ENCODE measurements at places on chromosomes 6 and 20.
A peak's percentile ranks its signal among the peaks of the same experiment; 100 is the strongest.

GRCh38 chr6:55040102-55040848 lies 134.0 kb upstream of the HCRTR2 start:
- DNase-seq = no peak
- H3K36me3 ChIP-seq = no peaks in the 10 kb centered on the region
- H3K27ac ChIP-seq = no peak overlapping the region
- H3K4me3 ChIP-seq = no peak overlapping the region
- H3K4me1 ChIP-seq = no peaks in the 10 kb centered on the region

DNA sequence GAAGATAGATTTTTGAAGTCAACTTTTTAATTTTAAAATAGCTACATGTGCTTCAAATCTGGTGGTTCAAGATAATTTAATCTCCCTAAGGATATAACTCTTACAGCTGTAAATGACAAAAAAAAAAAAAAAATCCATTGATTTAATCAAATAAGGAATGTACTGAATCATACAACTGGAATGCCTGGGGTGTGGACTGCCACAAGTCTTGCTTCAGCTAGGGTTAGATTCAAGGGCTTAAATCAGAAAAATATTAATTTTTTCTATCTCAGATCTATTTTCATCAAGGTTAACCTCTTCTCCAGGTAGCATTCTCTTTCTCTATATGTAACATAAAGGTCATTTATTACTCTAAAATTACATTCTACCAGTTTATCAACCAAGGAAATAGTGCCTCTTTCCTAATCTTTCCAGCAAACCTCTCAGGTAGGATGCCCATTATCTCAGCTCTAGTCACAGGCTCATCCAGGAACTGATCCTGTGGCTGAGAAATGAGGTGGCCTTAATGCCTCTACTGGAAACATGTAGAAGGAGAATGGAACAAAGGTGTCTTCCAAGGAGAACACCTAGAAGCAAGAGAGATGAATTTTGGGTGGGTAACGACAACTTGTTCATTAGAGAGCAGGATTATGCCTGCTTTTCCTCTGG lies 466.9 kb downstream of the CBLN4 start:
- H3K27ac ChIP-seq = no peak overlapping the region
- no peak overlapping the region for H3K4me3 ChIP-seq
- no peaks in the 10 kb centered on the region for H3K27me3 ChIP-seq

GRCh38 chr20:63264519-63264918 lies 8.1 kb upstream of the ARFGAP1 start:
- H3K36me3 ChIP-seq = no peaks in the 10 kb centered on the region
- H3K27me3 ChIP-seq = no peaks in the 10 kb centered on the region
- DNase-seq = no peak
- no peak overlapping the region for H3K27ac ChIP-seq
- H3K4me1 ChIP-seq = peaks cover 15% of the 10 kb centered on the region
- peak overlapping the region; percentile 38 for H3K4me3 ChIP-seq

GRCh38 chr20:58574469-58574868 lies 59.3 kb upstream of the APCDD1L start:
- H3K4me1 ChIP-seq = no peaks in the 10 kb centered on the region
- peaks cover 8% of the 10 kb centered on the region for H3K27me3 ChIP-seq
- DNase-seq = no peak
- no peak overlapping the region for H3K4me3 ChIP-seq
- H3K27ac ChIP-seq = no peak overlapping the region
- no peaks in the 10 kb centered on the region for H3K36me3 ChIP-seq

DNA sequence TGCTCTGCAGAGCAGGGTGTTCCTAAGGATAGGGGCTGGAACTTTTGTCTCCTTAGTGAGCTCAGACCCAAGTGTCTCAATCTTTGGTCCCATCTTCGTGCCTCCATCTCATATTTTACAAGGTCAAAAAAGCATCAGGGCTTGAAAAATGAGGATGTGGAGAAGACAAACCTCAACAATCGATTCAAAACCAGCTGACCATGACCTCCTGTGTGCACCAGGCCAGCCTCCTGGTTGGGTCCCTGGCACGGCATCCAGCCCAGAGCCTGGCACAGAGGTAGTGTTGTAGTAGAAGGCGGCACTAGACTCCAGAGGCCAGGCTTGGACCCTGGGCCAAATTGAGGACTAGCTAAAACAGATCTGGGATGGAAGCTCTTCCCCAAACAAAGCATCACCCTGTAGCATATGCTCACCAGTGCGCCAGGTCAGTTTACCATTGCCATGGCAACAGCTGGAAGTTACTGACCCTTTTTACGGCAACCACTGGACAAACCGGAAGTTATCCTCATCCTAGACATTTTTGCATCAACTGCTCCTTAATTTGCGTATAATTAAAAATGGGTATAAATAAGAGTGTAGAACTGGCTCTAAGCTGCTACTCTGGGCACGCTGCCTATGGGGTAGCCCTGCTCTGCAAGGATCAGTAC lies 69.3 kb upstream of the BLCAP start:
- H3K27me3 ChIP-seq = peaks cover 4% of the 10 kb centered on the region
- no peak for DNase-seq

- DNase-seq = no peak
- H3K27me3 ChIP-seq = no peaks in the 10 kb centered on the region
- H3K4me1 ChIP-seq = no peaks in the 10 kb centered on the region
- no peaks in the 10 kb centered on the region for H3K36me3 ChIP-seq
Measured at GRCh38 chr20:20188647-20189046, 136.3 kb downstream of the CFAP61 start.

GRCh38 chr20:63117151-63117550 lies 98.8 kb downstream of the YTHDF1 start:
- H3K4me1 ChIP-seq = peaks cover 25% of the 10 kb centered on the region
- no peaks in the 10 kb centered on the region for H3K36me3 ChIP-seq
- peaks cover 19% of the 10 kb centered on the region for H3K27me3 ChIP-seq
- H3K27ac ChIP-seq = no peak overlapping the region

DNA sequence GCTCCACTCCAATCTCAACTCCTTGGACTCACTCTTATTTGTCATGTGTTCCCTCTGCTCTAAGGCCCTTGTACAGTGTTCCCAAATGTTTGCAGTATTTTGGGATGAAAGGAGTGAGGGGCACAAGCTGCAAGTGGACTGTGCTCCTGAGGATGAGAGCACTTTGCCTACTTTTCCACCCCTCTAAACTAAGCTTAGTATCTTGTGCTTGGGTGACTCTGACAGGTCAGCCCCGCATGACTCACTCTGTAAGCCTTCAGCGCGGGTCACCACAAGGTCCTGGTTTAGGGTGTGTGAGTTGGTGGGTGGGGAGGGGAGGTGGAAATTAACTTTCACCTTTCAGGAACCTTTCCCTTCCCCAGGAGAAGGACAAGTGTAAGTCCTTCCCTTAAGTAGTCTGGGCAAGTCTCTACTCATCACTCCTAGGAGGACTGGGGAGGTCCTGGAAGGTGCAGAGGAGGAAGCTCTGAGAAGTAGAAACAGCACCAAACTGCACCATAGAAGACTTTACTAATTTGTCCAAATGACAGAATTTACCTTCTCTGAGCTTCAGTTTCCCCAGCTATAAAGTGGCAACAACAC lies 68.8 kb upstream of the EPB41L1 start:
- H3K36me3 ChIP-seq = peaks cover 10% of the 10 kb centered on the region
- H3K4me1 ChIP-seq = no peaks in the 10 kb centered on the region
- H3K4me3 ChIP-seq = no peak overlapping the region
- no peak overlapping the region for H3K27ac ChIP-seq
- H3K27me3 ChIP-seq = peaks cover 2% of the 10 kb centered on the region

DNA sequence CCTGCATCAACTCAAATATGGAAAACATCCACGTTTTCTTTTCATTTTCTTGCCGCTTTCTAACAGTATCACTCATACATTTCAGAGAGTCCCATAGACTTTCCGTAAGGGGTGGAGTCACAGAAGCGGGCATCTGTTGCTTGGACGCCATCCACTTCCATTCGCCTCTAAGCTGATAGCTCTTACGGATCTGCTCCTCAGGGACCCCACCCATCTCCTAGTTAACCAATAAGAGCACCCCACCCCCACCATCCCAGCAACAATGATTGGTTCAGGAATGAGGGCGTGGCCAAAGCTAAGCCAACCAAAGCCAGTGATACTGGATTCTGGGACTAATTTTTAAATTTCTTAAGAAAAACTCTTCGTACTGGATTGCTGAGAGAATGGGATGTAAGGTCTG lies 42.4 kb downstream of the SLC2A10 start:
- peak overlapping the region; percentile 11 for H3K27ac ChIP-seq
- H3K27me3 ChIP-seq = peaks cover 2% of the 10 kb centered on the region
- H3K4me1 ChIP-seq = peaks cover 18% of the 10 kb centered on the region
- no peak for DNase-seq
- no peaks in the 10 kb centered on the region for H3K36me3 ChIP-seq
- no peak overlapping the region for H3K4me3 ChIP-seq

GRCh38 chr6:158653577-158654354 lies 3.9 kb downstream of the SYTL3 start:
- no peaks in the 10 kb centered on the region for H3K27me3 ChIP-seq
- H3K4me1 ChIP-seq = peaks cover 10% of the 10 kb centered on the region
- no peak for DNase-seq
- no peak overlapping the region for H3K27ac ChIP-seq
- no peaks in the 10 kb centered on the region for H3K36me3 ChIP-seq

GRCh38 chr6:743320-744096 lies 50.6 kb upstream of the EXOC2 start:
- no peaks in the 10 kb centered on the region for H3K36me3 ChIP-seq
- H3K4me1 ChIP-seq = no peaks in the 10 kb centered on the region
- no peaks in the 10 kb centered on the region for H3K27me3 ChIP-seq
- no peak overlapping the region for H3K27ac ChIP-seq
- no peak overlapping the region for H3K4me3 ChIP-seq

- no peak overlapping the region for H3K4me3 ChIP-seq
- H3K36me3 ChIP-seq = no peaks in the 10 kb centered on the region
- DNase-seq = no peak
- no peak overlapping the region for H3K27ac ChIP-seq
- H3K4me1 ChIP-seq = peaks cover 24% of the 10 kb centered on the region
- peaks cover 2% of the 10 kb centered on the region for H3K27me3 ChIP-seq
Measured at GRCh38 chr6:125526007-125526720, 223.3 kb upstream of the HEY2 start.

GRCh38 chr6:106048336-106048735 lies 37.8 kb upstream of the PRDM1 start:
- H3K36me3 ChIP-seq = no peaks in the 10 kb centered on the region
- H3K4me1 ChIP-seq = no peaks in the 10 kb centered on the region
- no peak overlapping the region for H3K4me3 ChIP-seq
- no peak overlapping the region for H3K27ac ChIP-seq
- DNase-seq = no peak

GRCh38 chr6:99349171-99350141 lies at the start of gene FAXC:
Gene FAXC, minus strand, starts transcription at chr6:99349674. Its CDS starts 302 bp downstream, at chr6:99349372.
- peaks cover 5% of the 10 kb centered on the region for H3K27me3 ChIP-seq
- H3K4me1 ChIP-seq = peaks cover 9% of the 10 kb centered on the region
- no peaks in the 10 kb centered on the region for H3K36me3 ChIP-seq
- H3K4me3 ChIP-seq = peak within 1 kb of the TSS; percentile 92
- peak; percentile 73 for DNase-seq

GRCh38 chr20:61744691-61745396 lies 320.8 kb downstream of the TAF4 start:
- peaks cover 4% of the 10 kb centered on the region for H3K4me1 ChIP-seq
- no peak for DNase-seq
- H3K27me3 ChIP-seq = peaks cover 9% of the 10 kb centered on the region
- H3K36me3 ChIP-seq = peaks cover 23% of the 10 kb centered on the region
- no peak overlapping the region for H3K27ac ChIP-seq

- no peaks in the 10 kb centered on the region for H3K36me3 ChIP-seq
- no peaks in the 10 kb centered on the region for H3K27me3 ChIP-seq
- no peak for DNase-seq
Measured at GRCh38 chr6:69985180-69985579, 118.8 kb downstream of the COL19A1 start.

DNA sequence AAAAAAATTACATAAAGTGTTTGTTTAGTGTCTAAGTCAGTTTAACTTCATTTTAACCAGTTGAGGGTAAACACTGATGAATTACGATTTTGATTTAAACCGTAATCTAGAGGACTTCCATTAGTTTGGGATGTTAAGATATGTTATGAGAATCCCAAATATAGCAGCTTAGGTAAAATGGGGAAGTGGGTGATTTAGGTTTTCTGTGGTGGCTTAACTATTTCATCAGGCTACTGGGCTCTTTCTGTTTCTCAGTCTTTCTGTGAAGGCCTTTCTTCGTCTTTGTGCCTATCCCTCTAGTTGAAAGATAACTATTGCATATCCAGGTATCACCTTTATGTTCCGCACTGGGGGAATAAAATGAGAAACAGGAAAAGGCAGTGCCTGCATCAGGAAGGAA lies 27.9 kb downstream of the CENPW start:
- no peaks in the 10 kb centered on the region for H3K36me3 ChIP-seq
- no peak overlapping the region for H3K4me3 ChIP-seq
- no peaks in the 10 kb centered on the region for H3K27me3 ChIP-seq
- no peaks in the 10 kb centered on the region for H3K4me1 ChIP-seq

DNA sequence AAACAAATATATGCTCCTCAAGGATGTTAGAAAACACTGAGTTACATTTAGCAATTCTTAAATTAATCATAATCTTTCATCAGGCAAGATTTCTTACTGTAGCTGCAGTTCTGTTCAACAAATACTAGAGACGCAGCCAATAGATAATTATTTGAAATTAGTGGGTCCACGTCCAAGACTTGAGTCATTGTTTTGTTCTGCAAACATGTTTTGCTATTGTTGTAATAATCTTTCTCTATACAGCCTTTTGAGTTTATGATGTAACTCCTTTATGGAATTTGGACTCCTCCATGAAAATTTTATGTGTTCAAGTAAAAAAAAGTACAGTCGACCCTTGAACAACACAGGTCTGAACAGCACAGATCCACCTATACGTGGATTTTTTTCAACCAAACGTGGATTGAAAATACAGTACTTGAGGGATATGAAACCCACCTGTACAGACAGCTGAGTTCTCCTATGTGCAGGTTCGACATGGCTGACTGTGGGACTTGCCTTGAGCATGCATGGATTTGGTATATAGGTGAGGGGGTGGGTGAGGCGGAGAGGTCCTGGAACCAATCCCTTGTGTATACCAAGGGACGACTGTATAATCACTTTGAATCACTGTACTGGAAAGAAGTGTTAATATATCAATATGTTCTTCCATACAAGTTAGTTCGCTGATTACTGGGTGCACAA lies 41.3 kb upstream of the SLC22A16 start:
- no peak for DNase-seq
- no peaks in the 10 kb centered on the region for H3K4me1 ChIP-seq
- H3K27ac ChIP-seq = no peak overlapping the region
- H3K36me3 ChIP-seq = no peaks in the 10 kb centered on the region

DNA sequence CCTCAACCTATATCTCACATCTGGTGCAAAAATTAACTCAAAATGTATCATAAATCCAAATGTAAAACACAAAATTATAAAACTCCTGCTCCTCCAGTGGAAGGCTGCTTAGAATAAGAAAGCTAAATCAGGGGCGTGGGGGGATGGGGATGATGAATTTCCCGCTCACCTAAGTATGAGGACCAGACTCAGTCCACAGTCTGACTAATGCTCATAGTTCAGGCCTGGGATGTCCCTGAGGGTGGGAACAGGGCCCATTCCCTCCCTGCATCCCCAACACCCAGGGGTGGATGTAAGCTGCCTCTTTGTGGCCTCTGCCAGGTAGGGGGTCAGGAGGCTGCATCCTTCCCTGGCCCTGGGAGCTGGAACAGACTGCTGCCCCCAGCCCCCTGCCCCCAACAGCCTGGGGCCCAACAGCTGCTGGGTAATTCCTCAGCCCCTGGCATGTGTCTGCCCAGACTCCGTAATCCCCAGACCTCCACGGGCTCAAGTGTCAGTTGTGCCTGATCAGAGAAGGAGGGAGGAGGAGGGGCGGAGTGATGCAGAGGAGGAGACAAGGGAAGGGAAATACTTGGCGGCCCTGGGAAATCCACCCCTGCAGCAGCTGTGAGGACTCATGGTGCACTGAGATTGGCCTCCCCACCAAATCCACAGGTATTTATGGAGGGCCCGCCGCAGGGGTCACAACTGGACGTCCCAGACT lies 224.5 kb downstream of the PREX1 start:
- H3K27ac ChIP-seq = no peak overlapping the region
- H3K27me3 ChIP-seq = peaks cover 13% of the 10 kb centered on the region
- no peaks in the 10 kb centered on the region for H3K36me3 ChIP-seq

Measured in glutamatergic neuron (in vitro differentiated cells).